GM04503 (cell line): ENCODE measurements at places on chromosomes 16 and 17.

DNA sequence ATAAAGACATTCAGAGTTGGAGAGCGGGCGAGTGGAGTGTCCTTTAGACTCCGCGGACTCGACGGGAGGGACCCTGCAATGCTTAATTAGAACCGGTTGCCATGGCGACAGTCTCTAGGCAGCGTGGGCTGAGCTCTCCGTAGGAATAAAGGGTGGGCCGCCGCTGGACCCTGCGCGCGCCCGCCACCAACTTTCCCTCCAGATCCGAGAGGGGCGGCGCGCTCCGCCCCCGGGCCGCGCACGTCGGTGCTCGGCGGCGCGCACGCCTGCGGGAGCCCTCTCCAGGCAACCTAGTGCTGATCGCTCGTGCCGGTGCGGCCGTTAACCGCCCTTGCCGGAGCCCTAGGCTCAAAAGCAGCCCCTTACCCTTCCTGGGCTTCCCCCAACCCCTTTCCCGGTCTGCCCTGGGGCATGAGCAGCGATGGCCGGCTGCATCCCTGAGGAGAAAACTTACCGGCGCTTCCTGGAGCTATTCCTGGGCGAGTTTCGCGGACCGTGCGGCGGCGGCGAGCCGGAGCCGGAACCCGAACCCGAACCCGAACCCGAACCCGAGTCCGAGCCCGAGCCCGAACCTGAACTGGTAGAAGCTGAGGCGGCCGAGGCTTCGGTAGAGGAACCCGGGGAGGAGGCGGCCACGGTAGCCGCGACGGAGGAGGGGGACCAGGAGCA lies at the start of gene PPM1E:
Gene PPM1E, plus strand, starts transcription at position 278 of the 669 bp plus-strand sequence.
- no peak for DNase-seq

DNA sequence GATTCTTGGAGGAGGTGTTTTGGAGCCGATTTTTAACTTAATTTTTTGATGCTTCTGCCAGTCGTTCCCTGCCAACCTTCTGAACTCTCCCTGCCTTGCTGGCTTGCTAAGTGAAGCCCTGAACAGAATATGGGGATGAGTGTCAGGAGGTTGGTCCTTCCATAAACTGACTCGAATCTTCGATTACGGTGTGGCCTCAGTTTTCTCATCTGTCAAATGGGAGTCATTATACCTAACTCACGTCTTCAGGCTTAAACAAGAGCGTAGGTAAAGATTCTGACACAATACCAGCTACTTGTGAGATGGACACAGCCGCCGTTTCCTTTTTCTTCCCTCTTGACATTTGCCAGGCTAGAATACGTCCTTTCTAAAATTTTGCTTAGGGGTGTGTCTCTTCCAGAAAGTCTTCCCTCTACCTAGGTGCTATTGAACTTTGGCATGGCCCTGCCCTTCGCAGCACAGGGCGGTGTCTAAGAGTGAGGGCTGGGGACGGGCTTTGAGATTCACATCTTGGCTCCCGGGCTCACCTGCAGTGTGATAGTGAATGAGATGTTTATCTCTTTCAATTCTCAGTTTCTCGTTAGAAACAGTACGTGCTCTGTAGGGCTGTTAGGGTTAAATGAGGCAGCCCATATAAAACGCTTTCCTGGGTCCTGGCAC lies 190.6 kb upstream of the SDK2 start:
- DNase-seq = no peak

DNA sequence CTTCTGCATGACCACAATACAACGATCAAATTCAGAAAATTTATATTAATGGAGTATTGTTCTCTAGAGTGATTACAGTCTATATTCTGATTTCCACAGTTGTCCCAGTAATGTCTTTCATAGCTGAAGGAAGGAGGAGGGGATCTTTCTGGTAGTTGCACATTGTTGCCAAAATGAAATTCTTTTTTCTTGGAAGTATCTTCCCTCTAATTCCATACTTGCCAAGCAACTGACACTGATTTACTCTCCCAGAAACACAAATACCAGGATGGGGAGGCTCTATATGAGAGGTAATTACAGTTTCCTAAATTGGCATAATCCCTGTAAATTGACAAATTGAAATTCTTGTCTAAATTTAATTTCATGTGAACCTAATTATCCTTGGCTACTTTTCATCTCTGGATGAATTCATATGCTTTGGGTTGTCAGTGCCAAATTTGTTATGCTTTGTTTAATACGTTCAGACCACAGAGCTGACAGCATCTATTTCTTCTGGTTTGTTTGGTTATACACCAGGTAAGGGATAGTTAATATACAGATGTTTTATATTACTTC lies 30.0 kb downstream of the NOL11 start:
- no peak for DNase-seq

- no peak for DNase-seq
Observed at GRCh38 chr16:50878966-50879615, 137.2 kb downstream of the CYLD start.

DNA sequence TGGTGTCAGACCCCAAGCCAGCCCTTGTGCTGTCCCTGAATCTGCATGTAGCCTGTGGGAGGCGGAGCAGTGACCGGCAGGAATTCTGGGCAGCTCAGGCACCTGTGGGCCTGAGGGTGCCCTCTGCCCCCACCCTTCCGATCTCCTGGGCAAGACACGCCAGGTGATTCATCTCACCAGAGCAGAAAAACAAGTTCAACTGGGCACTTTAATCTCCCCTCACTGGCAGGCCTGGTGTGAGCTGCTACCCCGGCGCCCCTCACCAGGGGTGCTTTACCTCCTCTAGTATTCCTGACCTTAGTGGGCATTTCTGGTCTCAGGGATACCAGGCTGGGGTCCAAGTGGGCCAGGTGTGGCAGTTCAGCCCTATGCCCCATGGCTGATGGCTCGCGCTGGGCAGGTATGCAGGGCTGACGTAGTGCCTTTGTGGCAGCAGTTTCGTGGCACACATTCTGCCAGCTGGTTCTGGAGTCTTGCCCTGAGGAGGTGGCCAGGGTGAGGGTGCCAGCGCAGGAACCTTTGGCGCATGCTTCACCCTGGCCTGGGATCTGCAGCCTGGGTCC lies 6.0 kb downstream of the ERBB2 start:
- DNase-seq = no peak

- no peak for DNase-seq
Observed at GRCh38 chr16:51210087-51210486, 59.0 kb upstream of the SALL1 start.

- no peak for DNase-seq
Observed at GRCh38 chr16:3188925-3189825, 1.2 kb downstream of the OR1F1 start.

DNA sequence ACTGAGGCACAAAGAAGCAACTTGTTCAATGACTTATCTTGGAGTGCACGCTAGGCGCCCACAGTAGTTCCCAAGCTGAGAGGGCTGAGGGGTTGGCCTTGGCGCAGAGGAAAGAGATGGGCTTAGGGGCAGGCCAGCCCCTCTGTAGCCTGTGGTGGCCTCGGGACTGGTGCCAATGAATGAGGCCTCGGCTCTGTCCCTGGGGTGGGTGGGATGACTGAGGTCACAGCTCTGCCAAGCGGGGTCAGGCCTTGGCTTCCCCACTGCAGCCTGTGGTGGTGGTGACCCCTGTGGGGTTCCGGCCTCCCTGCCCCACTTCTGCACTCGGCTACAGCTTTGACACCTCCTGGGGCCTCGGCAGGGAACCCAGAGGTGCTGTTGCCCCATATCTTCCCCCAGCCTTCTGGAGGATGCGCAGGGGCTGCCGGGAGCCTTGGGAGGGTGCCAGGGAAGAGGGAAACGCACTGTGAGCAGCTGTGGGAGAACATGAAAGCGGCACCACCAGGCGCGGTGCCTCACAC lies 46.0 kb downstream of the BEAN1 start:
- no peak for DNase-seq

GRCh38 chr17:39573447-39574298 lies 34.0 kb downstream of the NEUROD2 start:
- DNase-seq = peak; percentile 21

DNA sequence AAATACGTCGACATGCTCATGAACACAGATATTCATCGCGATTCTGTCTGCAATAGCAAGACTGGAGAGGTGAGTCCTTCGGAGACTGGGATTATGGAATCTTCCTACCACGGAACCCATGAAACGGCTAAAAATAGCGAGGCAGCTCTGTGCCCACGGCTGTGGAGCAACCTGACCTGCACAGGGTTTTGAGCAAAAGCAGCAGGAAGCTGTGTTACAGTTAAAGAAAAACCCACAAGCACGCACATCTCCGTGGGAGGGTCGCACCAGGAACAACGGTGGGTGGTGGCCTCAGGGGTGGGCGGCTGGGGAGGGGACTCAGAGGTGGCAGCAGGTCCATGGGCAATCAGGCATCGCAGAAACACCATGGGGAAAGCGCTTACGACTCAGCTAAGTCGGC lies 24.8 kb downstream of the SLC38A10 start:
- no peak for DNase-seq

DNA sequence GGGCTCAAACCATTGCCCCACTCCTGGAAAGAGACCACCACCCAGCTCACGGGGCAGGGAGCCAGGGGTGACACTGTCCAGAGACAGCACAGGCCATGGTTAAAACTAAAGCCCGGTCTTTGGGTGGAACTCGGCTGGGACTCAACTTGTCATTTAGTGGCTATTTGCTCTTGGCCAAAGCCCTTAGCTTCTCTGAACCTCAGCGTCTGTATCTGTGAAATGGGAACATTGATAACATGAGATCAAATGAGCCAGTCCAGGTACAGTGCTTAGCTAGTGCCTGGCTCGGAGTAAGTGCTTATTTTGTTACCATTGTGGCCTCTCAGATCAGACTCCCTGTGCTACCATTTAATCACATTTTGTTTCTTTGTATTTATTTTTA lies 48.5 kb downstream of the RTN4RL1 start:
- DNase-seq = no peak

- no peak for DNase-seq
Observed at GRCh38 chr17:55625521-55625920, 97.1 kb downstream of the TMEM100 start.

GRCh38 chr17:56779322-56779721 lies 54.4 kb downstream of the C17orf67 start:
- DNase-seq = no peak

- DNase-seq = no peak
Observed at GRCh38 chr17:53270936-53271335, 551.8 kb upstream of the KIF2B start.

DNA sequence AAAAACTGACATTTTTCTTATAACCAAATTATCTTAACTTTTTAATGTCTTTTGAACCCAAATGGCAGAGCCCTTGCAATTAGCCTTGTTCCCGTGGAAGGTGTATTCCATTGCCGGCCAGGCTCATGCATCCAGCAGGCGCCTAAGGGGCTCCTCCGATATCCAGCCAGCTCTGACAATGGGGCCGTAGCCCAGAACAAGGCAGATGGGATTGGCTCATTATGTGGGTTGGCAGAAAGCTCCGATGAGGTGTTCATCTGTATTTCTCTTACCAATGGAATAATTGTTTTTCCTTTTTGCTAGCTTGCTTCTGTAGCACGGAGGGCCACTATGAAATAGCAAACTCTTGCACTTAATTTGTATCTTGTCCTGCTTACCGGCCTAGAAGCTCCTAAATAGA lies 208.2 kb upstream of the CHMP6 start:
- no peak for DNase-seq

DNA sequence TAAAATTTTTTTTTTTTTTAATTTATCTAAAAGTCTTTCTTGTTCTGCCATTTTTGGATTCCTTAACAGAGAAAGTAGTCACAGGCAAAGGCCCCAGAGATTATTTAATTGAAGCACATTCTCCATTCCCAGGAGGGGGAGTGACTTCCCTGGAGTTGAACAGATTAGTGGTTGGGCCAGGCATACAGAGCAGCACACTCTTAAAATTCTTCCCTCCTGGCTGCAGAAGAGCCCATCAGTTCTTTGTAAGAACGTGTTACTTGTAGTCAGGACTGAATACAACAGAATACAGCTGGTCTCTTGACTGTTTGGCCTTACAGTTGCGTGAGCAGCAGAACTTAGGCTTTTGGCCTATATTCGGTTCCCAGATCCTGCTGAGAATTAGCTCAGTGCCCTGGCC lies 1.8 kb downstream of the ALKBH5 start:
- DNase-seq = no peak

DNA sequence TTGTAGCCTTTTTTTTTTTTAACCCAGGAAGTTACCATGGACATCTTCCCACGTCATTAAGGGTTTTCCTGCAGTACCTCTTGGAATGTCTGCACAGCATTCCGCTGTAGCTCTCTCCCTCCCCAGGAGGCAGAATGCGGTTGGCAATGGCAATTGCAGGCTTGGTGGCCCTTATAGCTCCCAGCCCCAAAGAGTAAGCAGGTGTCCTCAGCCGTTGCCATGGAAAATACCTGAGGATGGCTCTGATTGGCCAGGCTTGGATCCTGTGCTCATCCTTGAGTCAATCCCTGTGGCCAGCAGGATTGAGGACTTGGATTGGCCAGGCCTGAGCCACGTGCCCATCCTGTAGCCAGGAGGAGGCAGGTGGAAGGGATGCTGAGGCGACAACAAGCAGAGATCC lies 15.5 kb upstream of the TIMP2 start:
- DNase-seq = no peak

- no peak for DNase-seq
Observed at GRCh38 chr17:78019976-78020716, 61.6 kb downstream of the TNRC6C start.

DNA sequence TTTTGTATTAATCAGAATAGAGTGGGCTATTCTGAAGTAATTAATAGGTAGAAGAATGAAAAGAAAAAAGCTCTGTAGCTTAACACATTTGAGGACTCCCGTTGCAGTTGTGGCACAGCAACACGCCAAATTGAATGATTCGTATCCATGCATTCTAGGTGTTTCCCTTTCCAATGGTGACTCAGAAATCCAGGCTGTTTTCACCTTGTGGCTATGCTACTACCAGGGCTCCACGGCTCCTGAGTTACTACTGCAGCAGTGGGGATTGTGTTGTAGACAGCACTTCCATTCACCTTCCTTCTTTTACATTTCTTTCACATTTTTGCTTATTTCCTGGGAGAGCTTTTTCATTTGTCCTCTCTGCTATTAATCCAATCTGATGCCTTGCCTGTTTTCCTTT lies 1616.4 kb downstream of the CDH8 start:
- DNase-seq = no peak

DNA sequence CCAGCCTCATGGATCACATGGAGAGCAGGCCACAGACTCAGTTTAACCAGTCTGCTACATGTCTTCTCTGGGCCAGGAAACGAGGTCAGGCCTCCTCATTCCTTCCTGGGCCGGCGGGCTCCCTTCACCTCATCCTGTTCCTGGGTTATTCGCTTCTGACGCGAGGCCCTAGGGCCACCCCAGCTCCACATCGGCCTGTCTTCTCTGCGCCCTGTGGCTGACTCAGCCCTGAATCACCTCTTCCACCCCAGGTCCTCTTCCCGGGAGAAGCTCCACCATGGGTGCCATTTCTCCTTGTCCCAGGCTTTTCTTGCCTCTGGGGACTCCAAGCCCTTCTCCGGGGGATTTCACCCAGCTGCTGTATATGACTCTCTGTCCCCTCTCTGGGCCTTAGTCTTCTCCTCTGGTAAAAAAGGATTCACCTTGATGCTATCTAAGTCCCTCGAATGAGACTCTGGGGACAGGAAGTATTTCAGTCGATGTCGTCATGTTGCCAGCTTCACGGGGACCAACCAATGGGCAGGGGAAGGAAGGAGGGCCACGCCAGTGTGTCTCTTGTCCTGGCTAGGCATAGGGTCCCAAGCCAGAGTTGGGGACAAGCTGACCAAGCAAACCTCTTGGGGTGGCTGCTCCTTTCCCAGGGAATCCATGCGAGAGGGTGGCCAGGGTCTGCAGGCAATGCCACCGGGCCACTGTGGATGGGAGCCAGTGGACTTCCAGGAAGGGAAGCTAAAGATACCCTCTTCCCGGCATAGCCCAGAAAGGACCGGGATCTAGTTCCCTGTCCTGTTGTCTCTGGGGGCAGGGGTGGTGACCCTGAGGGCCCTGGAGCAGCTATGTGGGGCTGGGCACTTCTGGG lies 58.7 kb downstream of the SOCS3 start:
- no peak for DNase-seq

- no peak for DNase-seq
Observed at GRCh38 chr17:44760474-44761308, 1.9 kb downstream of the ADAM11 start.

GRCh38 chr16:79253100-79253631 lies 347.4 kb downstream of the MAF start:
- no peak for DNase-seq
